Activated naive CD8-positive, alpha-beta T cell treated with anti-CD3 and anti-CD28 coated beads for 36 hours (primary cell): ENCODE measurements at places on chromosomes 6 and 20. TPM values are rescaled to one million over a fixed set of nuclear protein-coding genes. Genes with fewer than 3 reads are reported as not detected.

DNA sequence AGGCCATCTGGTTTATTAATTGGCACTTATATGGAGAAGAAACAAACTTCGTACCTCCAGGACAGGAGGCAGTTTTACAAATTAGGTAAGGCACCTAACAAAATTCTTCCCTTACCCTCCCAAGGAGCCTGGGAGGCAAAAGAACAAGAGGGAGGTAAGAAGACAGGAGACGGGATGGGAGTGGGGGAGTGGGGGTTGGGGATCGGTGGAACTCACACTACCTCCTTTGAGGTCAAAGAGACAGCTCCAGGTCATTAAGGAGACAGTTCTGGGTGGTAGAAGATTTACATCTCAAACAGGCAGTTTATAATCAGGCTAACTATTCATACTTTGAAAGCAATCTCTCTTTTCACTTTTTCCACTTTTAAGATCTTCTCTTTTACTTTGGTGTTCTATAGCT lies 112.3 kb upstream of the HDAC2 start:
- H3K4me1 ChIP-seq: no peaks in the 10 kb centered on the region
- no peak for DNase-seq
- H3K27me3 ChIP-seq: peaks cover 26% of the 10 kb centered on the region
- no peak overlapping the region for H3K27ac ChIP-seq

DNA sequence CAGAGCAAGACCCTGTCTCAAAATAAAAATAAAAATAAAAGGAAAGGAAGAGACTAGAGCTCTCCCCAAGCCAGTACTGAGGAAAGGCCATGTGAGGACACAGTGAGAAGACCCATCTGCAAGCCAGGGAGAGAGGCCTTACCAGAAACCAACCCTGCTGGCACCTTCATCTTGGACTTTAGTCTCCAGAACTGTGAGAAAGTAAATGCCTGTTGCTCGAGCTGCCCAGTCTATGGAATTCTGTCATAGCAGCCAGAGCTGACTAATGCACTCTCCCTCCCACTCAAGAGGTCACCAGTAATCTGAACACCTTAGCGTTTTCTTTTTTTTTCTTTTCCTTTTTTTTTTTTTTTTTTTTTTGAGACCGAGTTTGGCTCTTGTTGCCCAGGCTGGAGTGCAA lies 7.3 kb upstream of the PRPH2 start:
- peaks cover 3% of the 10 kb centered on the region for H3K36me3 ChIP-seq
- H3K27ac ChIP-seq: no peak overlapping the region
- DNase-seq: no peak

- H3K4me3 ChIP-seq: no peak overlapping the region
- H3K27me3 ChIP-seq: no peaks in the 10 kb centered on the region
- no peaks in the 10 kb centered on the region for H3K4me1 ChIP-seq
These were observed 410.5 kb upstream of the RNF217 start for GRCh38 chr6:124551711-124552233.

DNA sequence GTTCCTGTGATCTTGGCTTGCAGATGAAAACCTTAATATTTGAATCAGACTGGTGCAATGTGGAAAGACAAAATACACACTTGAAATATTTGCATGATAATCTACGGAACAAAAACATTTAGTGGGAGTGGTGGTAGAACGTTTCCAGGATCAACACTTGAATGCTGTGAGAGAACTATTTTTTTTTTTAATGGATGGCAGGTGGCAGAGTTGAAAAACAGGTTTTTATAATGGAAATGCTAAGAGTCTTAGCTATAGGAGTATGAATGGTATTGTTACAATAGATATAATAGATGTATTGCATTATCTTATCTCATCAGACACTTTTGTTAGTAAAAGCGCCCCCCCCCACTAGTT lies 49.2 kb downstream of the CDKAL1 start:
- peaks cover 23% of the 10 kb centered on the region for H3K36me3 ChIP-seq
- no peak overlapping the region for H3K27ac ChIP-seq
- no peak for DNase-seq
- no peaks in the 10 kb centered on the region for H3K27me3 ChIP-seq

DNA sequence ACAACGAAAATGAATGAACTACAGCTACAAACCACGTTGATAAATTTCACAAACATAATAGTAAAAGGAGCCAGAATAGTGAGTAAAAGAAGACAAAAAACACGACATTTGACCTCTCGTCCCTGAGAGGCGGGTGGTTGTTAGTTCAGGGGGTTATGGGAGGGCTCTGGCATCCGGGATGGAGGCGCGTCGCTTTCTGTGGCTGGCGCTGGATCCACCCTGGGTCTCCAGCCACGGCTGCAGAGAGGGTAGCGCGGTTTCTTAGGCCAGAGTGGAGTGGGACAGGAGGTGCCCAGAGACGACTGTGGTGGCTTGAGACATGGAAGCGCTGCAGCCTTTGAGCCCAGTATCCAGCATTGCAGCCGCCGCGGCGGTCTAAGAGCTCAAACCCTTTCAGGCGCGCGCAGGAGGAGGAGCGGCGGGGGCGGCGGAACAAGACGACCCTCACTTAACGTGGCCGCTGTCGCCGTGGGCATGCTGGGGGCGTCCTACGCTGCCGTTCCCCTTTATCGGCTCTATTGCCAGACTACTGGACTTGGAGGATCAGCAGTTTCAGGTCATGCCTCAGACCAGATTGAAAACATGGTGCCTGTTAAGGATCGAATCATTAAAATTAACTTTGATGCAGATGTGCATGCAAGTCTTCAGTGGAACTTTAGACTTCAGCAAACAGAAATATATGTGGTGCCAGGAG lies 3.7 kb upstream of the ZSCAN23 start:
- peaks cover 25% of the 10 kb centered on the region for H3K27me3 ChIP-seq
- peaks cover 23% of the 10 kb centered on the region for H3K4me1 ChIP-seq
- peak; percentile 28 for DNase-seq
- peaks cover 16% of the 10 kb centered on the region for H3K36me3 ChIP-seq

- peaks cover 4% of the 10 kb centered on the region for H3K4me1 ChIP-seq
- no peaks in the 10 kb centered on the region for H3K36me3 ChIP-seq
- H3K27me3 ChIP-seq: peaks cover 10% of the 10 kb centered on the region
- no peak overlapping the region for H3K4me3 ChIP-seq
- no peak overlapping the region for H3K27ac ChIP-seq
These were observed 139.8 kb downstream of the LY86 start for GRCh38 chr6:6728169-6728941.

DNA sequence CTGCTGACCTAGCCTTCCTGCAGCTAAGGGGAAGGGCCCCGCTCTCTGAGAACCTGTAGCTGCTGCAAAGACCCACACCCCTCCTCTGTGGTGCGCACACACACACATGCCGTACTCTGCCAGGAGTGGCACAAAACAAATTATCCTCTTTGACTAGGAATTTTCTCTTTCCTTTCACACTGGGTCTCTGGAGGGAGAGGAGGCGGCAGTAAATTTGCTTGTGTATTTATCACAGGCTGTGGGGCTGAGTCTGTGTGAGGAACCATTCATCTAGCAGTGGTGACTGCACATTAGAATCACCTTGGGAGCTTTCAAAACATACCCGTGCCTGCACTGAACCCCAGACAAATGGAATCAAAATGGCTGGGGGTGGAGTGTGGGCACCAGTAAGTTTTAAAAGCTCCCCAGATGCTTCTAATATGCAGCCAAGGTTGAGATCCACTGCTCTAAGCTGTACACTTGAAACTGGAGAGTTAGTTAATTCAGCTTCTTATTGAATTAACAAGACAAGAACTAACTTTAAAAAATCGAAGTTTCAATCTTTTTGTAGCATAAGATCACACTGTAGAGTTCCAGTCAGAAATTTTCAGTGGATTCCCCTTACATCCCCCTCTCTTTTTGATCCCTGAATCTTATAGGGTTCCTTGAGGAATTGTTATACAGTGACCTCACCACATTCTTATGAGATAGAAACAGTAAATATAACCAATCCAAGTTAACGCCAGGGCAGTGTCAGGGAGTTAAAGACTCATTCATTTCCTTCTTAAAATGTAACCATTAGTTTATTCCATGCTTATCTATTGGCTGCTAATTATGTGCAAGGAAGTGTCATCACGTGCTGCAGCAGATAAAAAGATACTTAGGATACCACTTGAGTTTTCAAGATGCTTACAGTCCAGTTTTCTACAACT lies 29.8 kb upstream of the GMDS start:
- H3K4me3 ChIP-seq: no peak overlapping the region
- H3K27ac ChIP-seq: no peak overlapping the region
- H3K27me3 ChIP-seq: no peaks in the 10 kb centered on the region
- peaks cover 67% of the 10 kb centered on the region for H3K36me3 ChIP-seq

- H3K36me3 ChIP-seq: peaks cover 20% of the 10 kb centered on the region
- no peaks in the 10 kb centered on the region for H3K4me1 ChIP-seq
- H3K27ac ChIP-seq: no peak overlapping the region
- no peak overlapping the region for H3K4me3 ChIP-seq
- no peaks in the 10 kb centered on the region for H3K27me3 ChIP-seq
These were observed 25.2 kb downstream of the GHRH start for GRCh38 chr20:37236462-37236861.

DNA sequence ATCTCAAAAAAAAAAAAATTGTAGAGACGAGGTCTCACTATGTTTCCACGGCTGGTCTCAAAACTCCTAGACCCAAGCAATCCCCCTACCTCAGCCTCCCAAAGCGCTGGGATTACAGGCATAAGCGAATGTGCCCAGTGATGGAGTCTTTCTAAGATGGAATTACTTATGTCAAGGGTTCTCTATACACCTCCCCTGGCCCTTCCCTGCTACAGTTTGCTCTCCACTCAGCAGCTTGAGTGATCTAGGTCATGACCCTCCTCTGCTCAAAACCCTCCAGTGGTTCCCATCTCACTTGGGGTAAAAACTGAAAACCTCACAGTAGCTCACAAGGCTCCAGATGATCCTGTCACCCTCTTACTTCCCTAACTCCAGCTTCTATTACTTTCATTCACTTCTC lies 1.8 kb upstream of the DNPH1 start:
- no peak overlapping the region for H3K4me3 ChIP-seq
- peaks cover 25% of the 10 kb centered on the region for H3K36me3 ChIP-seq
- no peak overlapping the region for H3K27ac ChIP-seq
- no peak for DNase-seq
- no peaks in the 10 kb centered on the region for H3K27me3 ChIP-seq

DNA sequence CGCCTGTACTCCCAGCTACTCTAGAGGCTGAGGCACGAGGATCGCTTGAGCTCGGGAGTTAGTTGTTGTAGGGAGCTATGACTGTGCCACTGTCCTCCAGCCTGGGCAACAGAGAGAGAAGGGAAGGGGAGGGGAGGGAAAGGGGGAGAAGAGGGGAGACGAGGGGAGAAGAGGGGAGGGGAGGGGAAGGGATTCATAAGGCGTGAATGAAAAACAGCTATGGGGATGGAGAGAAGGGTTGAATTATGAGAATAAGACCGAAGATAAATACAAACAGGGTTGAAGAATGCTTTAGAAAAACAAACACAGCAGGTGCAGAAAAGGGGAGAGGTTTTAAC lies 106.0 kb downstream of the TRIM27 start:
- no peak overlapping the region for H3K27ac ChIP-seq
- H3K4me1 ChIP-seq: peaks cover 13% of the 10 kb centered on the region
- no peak overlapping the region for H3K4me3 ChIP-seq
- no peak for DNase-seq
- H3K36me3 ChIP-seq: peaks cover 4% of the 10 kb centered on the region

DNA sequence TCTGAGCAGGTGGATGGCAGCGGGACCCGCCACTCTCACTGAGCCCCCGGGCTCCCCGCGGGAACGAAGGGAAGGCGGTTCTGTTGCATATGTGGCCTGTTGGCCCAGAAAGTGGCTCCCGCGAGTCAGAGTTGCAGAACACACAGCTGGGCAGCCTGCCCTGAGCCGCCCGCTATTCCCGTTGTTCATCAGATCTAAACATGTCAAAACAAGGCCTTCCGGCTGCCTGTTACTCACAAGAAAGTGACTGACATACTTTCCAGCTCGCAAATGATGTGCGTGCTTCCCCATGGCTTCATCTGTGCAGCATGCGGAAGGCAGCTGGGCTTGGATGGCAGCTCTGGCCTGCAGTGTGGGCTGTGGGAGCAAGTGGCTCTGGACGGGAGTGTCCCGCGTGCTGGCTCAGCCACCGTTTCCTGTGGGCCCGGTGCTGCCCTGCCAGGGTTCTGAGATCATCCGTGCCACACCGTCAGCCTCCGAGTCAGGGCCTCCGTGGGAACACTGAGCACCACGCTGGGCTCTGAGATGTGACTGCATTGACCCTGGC lies 227.3 kb downstream of the ERMARD start:
- H3K27me3 ChIP-seq: peaks cover 3% of the 10 kb centered on the region
- peaks cover 1% of the 10 kb centered on the region for H3K4me1 ChIP-seq
- no peak overlapping the region for H3K4me3 ChIP-seq
- no peak for DNase-seq
- H3K36me3 ChIP-seq: no peaks in the 10 kb centered on the region

DNA sequence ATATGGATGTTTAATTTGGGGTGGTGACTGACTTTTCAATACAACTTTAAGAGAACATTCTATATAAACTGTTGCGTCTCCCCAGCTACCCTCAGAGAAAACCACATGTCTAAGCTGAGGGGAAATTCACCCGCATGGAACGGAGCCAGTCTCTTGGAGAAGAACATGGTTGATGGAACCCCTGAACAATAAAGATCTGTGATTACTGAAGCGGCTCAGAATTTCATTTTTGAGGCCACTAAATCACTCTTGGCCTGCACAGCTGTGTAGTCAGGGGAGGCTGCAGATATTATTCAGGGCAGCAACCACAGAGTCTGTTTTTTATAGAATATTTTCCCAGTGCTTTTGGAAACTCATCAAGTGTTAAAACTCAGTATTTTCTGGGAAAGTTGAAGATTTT lies 73.8 kb downstream of the EYA4 start:
- no peaks in the 10 kb centered on the region for H3K4me1 ChIP-seq
- H3K27me3 ChIP-seq: peaks cover 4% of the 10 kb centered on the region
- H3K27ac ChIP-seq: no peak overlapping the region
- H3K4me3 ChIP-seq: no peak overlapping the region
- no peaks in the 10 kb centered on the region for H3K36me3 ChIP-seq

DNA sequence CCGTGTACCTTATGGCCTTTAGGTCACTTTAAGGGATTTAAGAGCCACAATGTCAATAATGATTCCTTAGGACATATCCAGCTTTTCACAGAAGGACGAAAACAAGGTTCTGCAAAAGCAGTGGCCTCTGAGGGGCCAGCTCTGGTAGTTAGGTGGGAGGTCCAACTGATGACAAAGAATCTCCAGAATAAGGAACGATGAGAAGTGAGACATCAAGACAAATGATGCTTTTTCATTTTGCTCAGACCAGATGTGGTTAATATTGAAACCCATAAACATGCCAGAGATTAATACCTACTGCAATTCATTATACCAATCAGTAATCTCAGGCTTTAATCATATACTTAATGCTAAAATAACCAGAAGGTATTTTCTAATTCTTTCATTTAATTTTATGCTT lies 1.9 kb downstream of the C6orf58 start:
- H3K27me3 ChIP-seq: peaks cover 23% of the 10 kb centered on the region
- H3K4me3 ChIP-seq: no peak overlapping the region
- no peak overlapping the region for H3K27ac ChIP-seq
- DNase-seq: no peak
- peaks cover 8% of the 10 kb centered on the region for H3K4me1 ChIP-seq

The CRISP2 gene
- total RNA-seq: not detected

The PAX1 gene
- total RNA-seq: not detected

The TNFRSF6B gene
- total RNA-seq: not detected
